ENCODE measurements at places on chromosomes 7 and 10.

- DNase-seq: no peak
Observed at GRCh38 chr10:43229208-43230061, 37.4 kb downstream of the RASGEF1A start.

- DNase-seq: no peak
Observed at GRCh38 chr7:102392330-102392729, 3.8 kb upstream of the PRKRIP1 start.

- no peak for DNase-seq
Observed at GRCh38 chr10:103763374-103764202, 91.8 kb downstream of the SH3PXD2A start.

- DNase-seq: no peak
Observed at GRCh38 chr10:133010095-133010842, 67.9 kb upstream of the CFAP46 start.

GRCh38 chr7:111329367-111330234, 232.7 kb downstream of the IMMP2L start:
- DNase-seq: no peak

Data from memory B cell (primary cell).